ENCODE measurements at places on chromosomes 16 and 17. TPM values are rescaled to one million over a fixed set of nuclear protein-coding genes. Genes with fewer than 3 reads are reported as not detected.

Gene SOX9
- total RNA-seq, result 13.8 TPM

Gene PDE6G
- not detected for total RNA-seq

DNA sequence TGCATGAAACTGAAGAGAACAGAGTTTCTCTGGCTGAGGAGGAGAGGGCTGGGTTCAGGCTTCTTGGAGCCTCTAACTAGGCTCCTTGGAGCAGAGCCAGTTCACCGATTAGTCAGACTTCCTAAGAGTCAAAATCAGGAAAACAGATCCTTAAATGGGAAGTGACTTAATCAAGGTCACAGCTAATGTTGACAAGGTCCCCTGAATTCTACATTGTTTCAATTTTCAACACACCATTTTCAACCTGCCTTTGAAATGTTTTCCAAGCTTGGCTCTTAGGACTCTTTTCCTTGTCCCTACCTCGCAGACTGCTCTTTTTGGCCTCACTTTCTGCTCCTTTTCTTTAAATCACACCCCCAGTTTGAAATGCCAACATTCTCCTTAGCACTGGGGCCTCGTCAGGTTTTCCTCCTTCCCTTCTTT is 16.3 kb downstream of the MYL4 start:
- DNase-seq, result peak; percentile 95

DNA sequence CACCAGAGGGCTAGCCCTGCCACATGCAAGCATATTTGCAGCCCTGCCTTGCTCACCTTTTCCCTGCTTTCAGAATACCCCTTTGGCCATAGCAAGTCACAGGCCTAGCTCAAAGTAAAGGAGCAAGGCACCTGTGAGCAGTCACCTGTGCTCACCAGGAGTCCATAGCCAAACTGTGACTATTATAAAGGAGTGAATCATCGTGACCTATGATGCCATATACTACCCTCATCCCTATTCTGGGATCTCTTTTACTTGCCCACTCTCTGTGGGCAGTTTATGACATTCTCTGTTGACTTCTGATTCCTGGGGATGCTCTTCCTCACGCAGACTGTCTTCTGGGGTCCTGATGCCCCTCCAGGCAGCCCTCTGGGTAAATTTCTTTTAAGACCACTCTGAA is 200.5 kb upstream of the NLRP1 start:
- no peak for DNase-seq

Gene PRR29
- total RNA-seq, result not detected

- DNase-seq, result no peak
These were observed 11.6 kb upstream of the GAA start for GRCh38 chr17:80089762-80090161.

Gene ACE
- 3.4 TPM for total RNA-seq

Gene FBXW10
- total RNA-seq, result 0.11 TPM

Gene PYY
- not detected for total RNA-seq

GRCh38 chr16:27538528-27538927 is 11.2 kb downstream of the GTF3C1 start:
- DNase-seq, result no peak

- no peak for DNase-seq
These were observed 2.1 kb upstream of the TEX19 start for GRCh38 chr17:82356845-82357355.

- DNase-seq, result no peak
These were observed 277.0 kb downstream of the IRX3 start for GRCh38 chr16:54009464-54010176.

Gene PRAC1
- total RNA-seq, result not detected

DNA sequence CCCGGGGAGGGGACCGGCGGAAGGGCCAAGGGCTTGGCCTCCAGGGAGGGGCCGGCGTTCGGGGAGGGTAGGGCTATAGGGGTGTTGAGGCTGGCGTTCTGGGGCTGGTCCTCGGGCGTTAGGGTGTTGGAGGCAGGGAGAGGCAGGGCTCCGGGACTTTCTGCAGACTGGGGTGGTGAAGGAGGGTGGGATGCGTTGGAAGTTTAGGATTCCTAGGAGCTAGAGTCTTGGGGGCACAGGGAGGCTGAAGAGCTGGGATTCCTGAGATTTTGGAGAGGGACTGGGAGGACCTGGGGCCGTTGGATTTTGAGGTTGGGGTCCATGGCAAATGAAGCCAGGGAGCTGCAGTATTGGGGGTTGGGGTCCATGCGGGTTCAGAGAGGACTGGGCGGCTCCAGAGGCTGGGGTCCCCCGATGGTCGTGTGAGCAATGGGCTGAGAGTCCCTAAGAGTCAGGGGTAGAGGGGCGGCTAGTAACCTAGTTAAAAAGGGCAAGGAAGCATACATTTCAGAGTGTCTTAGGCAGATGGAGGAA is 740 bp downstream of the NFATC2IP start:
- peak; percentile 53 for DNase-seq

Gene KCNH4
- not detected for total RNA-seq

DNA sequence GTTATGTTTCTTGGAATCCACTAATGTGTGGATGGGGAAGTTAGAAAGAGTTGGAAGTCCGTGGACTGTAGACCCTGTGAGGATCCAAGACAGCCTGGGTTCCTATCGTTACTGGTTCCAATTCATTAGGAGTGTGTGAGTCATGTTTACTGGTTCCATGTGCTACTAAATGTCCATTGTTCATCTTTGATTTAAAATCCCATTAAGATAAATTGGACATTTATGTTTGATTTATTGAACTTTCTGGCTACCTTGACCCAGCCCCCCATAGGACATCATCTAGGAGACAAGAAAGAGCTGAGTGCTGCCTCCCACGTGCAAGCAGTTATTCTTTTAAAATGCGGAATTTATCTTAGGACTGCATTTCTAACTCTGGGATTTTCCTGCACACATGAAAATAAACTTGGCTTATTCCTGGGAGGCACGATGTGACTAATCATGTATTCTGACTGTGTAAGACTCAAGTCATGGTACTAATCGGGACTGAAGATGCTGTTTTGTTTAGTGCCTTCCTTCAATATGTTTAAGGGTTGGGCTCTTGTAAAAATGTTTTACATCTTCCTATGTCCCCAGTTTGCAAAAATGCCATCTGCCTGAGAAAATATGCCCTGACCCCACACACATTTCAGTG is 53.4 kb downstream of the RGS9 start:
- peak; percentile 55 for DNase-seq

DNA sequence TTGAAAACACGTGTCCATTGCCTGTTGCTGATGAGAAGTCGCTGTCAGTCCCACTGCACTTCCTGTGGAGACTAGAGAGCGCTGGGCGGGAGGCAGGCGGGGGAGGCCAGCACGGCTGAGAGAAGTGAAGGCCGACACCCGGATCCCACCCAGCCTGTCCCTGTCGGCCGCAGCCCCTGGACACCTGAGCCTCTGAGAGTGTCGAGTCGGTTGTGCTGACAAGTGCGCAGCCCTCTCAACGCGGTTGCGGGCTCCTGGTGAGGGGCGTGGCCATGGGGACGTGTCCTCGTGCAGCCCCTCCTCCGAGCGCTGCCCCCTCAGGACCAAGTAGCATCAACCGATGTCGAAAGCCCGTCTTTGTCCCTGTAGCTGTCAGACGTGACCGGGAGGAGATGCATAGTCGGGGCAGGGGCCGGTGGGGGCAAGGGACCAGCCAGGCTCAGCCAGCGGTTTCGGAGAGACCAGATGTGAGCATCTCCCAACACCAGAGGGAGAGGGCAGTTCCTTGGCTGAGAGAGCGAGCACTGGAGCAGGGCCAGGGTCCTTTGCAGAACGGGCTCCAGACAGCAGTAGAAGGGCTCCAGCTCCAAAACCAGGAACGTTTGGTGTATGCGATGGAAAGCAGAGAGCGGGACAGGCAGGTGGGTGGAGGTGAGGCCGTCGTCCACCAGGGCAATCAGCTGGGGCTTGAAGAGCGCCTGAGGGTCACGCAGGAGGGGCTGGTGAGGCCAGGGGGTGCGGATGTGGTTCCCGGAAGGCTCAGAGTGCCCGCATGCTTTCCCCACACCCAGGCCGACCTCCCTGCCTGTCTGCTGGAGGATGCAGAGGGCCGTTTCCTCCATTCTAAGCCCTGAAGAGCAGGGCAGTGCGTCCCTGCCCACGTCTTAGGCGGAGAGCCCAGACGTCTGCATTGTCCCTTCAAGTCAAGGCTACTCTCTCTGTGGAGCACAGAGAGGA is 43.3 kb upstream of the CHMP6 start:
- no peak for DNase-seq

- no peak for DNase-seq
These were observed 3.4 kb upstream of the PNPO start for GRCh38 chr17:47937941-47938340.

- no peak for DNase-seq
These were observed 58.3 kb downstream of the SIAH1 start for GRCh38 chr16:48326915-48327314.

DNA sequence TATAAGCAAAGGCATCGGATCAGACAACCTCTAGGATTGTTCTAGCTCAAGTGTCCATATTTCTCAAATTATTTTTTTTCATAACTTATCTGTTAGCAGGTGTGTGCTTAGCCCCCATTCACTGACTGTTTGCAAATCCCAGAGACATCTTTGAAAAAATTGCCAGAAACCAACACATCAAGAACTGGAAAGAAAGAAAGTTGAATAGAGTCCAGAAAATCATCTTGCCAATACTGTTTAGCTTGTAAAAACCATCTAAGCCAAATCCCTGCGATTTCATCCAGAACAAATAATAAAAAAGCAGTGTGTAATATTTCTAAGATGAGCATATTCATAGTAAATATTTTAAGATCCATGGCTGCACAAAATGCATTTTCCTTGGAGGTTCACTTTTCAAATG is 64.5 kb downstream of the WSCD1 start:
- no peak for DNase-seq

- no peak for DNase-seq
These were observed 42.8 kb upstream of the ACSF3 start for GRCh38 chr16:89050868-89051311.

GRCh38 chr17:64113006-64113405 is 16.9 kb downstream of the ERN1 start:
- DNase-seq, result no peak

Gene FLOT2
- 33.2 TPM for total RNA-seq

- DNase-seq, result no peak
These were observed 108.4 kb downstream of the HS3ST3B1 start for GRCh38 chr17:14409292-14409691.

Gene ACAP1
- total RNA-seq, result 4.4 TPM

- no peak for DNase-seq
These were observed 15.7 kb upstream of the WFIKKN1 start for GRCh38 chr16:615122-615521.

GRCh38 chr17:60293580-60294335 is 98.2 kb downstream of the USP32 start:
- DNase-seq, result no peak

DNA sequence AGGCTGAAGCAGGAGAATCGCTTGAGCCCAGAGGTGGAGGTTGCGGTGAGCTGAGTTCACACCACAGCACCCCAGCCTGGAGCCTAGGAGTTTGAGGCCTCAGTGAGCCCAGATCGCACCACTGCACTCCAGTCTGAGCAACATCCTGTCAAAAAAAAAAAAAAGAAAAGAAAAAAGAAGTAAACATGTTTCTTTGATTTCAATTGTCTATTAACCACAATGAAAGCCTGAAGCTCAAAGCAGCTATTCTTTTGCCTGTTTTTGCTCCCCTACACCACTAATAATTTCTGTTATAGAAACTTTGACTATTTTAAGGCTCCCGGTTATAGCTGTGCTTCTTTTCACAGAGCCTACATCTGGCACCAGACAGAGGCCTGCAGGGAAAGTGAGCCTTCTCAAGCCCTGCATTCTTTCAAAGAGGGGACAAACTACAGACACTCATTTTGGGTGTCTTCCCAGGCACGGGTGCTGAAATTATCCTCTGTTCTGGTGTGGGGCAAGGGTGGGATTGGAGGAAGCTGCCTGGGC is 14.2 kb upstream of the SLC52A1 start:
- no peak for DNase-seq

Gene AANAT
- total RNA-seq, result not detected

- peak; percentile 18 for DNase-seq
These were observed 65.6 kb downstream of the SEC14L1 start for GRCh38 chr17:77206158-77206956.

- DNase-seq, result no peak
These were observed 1120.8 kb upstream of the GOT2 start for GRCh38 chr16:59854846-59855439.

DNA sequence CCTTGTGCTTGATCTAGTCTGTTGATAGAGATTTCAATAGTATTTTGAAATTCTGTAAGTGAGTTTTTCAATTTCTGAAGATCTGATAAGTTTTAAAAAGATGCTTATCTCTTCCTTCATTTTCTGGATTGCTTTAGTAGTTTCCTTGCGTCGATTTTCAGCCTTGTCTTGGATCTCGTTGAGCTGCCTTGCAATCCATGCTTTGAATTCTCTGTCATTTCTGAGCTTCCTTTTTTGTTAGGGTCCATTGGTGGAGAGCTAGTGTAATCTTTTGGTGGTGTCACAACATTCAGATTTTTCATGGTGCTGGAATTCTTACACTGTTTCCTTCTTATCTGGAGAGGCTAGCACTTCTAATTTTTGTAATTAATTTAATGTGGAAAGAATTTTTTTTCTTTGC is 61.1 kb downstream of the SLFN11 start:
- DNase-seq, result no peak

- peak; percentile 43 for DNase-seq
These were observed 21.5 kb upstream of the PSMD7 start for GRCh38 chr16:74275031-74275636.
